SK-N-DZ (cell line): ENCODE measurements at places on chromosomes 1 and 21.

GRCh38 chr1:1175221-1176062 is 1.8 kb downstream of the TTLL10 start:
- DNase-seq: no peak

DNA sequence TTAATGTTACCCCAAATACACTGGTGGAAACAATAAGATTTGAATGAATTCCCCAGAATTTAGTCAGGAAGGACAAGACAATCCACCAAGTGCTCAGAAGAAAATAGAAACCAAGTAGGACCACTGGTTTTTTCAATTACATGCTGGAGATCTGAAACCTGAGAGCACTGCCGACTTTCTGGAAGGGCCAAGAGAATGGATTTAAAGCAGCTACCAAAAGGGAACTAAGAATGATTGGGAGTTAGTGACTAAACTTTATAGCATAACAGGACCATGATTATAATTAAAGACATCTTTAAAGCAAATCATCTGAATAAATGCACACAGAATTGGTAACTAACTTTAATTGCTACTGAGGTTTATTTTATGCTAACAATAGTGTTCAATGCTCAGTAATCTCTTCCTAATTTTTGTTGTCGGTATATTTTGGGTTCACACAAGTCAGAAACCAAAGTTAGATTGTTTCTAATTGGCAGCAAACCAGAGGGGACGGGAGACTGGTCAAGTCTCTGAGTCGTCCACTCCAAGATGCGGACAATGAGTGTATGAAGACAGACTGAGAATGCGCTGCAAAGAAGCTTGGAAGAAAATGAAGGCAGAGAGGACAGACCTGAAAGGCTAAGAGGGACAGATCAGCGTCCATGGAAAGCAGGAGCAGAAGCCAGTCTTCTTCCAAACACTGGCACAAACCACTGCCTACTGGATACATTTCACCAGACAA is 2.3 kb upstream of the RGS13 start:
- no peak for DNase-seq

- no peak for DNase-seq
These were observed 42.7 kb upstream of the SLC19A2 start for GRCh38 chr1:169528215-169529067.

DNA sequence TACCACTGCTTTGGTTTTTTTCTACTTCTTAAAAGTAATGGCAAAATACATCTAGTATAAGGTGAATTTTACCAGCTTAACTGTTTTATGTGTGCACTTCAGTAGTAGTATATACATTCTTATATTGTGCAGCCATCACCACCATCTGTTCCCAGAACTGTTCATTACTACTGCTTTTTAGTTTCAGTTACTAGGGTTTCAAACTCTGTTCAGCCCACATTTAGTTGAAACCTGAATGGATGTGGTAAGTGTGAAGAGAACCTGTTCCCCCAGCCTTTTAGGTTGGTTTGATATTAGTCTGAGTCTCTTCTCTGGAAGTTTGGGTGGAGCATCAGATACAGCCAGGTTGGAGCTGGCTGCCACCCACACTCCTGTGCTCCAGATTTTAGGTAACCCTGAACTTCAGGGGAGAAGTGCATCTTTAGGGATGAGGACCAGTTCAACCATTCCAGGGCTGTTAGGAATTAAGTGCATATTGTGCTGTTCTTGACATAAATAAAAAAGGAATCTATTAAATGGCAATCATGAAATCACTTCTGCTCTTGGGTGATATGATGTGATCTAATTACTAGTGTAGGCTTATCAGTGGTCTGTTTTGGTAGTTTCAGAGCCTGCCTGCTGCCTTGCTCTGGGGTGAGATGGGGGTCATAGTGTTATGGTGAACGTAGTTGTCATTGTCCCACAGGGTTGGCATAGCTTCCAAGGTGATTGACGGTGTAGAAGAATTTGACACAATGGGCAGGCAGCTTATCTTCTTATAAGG is 32.1 kb downstream of the URB2 start:
- no peak for DNase-seq

- no peak for DNase-seq
These were observed 7.4 kb downstream of the RBM11 start for GRCh38 chr21:14223365-14223764.

- no peak for DNase-seq
These were observed 97.3 kb upstream of the BEND5 start for GRCh38 chr1:48873944-48874343.

DNA sequence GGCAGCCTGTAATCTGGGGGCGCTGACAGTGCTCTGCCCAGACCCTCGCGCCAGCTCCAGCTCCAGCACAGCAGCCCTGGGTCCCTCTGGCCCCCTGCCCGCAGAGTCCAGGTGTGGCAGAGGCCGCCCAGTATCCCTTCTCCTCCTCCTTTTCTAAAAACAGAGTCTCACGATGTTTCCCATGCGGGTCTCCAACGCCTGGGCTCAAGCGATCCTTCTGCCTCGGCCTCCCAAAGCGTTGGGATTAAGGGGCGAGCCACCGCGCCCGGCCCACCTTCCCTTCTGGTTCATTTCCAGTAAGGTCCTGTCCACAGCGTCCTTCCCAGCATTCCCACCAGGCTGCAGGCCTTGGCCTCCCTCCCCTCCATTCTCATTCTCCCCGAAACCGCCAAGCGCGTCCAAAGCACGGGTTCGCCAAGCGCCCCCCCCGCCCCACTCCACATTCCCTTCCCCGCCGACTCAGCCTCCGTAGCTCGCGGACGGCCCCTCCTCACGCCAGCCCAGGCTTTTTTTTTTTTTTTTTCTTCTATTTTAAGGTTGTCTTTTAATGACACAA is 2.0 kb upstream of the PCBP3 start:
- no peak for DNase-seq

DNA sequence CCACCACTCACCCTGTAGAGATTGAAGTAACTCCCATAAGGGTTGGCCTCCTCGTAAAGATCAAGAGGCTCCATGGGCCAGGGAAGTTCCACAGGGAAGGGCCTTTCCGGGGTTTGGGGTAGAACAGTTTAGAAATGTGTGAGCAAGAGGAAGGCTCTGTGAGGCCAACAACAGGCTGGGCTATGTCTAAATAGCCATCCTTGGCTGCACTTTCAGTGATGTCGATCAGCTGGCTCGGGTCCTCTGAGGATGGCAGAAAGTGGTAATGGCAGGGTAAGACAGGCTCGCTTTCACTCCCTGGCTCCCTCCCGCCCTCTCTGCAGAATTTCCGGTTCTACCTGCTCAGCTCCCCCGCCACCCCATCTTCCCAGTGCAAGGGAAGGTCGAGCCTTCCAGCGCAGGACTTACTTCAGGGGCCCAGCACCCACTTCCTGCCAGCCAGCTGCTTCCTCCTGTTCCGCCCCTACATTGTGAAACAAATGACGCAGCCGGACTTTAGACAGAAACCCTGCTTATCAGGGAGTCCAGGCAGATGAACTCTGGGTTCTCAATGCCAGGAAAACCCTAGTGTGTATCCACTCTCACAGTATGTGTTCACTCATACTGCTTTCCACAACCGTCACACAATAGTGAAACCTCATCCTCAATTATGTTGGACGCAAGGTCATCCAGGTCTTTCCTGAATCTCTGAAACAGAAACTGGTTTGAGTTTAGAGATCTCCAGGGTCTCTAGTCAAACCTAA is 7.3 kb downstream of the F11R start:
- no peak for DNase-seq

- DNase-seq: no peak
These were observed 65.0 kb upstream of the PRDX6 start for GRCh38 chr1:173411835-173412742.

- DNase-seq: no peak
These were observed 125.8 kb downstream of the CTH start for GRCh38 chr1:70536708-70537366.

- DNase-seq: no peak
These were observed 14.1 kb downstream of the DPYD start for GRCh38 chr1:97906567-97907241.

GRCh38 chr1:182984138-182984537 is 31.2 kb upstream of the SHCBP1L start:
- no peak for DNase-seq

GRCh38 chr21:43191521-43191920 is 22.7 kb downstream of the CRYAA start:
- no peak for DNase-seq

DNA sequence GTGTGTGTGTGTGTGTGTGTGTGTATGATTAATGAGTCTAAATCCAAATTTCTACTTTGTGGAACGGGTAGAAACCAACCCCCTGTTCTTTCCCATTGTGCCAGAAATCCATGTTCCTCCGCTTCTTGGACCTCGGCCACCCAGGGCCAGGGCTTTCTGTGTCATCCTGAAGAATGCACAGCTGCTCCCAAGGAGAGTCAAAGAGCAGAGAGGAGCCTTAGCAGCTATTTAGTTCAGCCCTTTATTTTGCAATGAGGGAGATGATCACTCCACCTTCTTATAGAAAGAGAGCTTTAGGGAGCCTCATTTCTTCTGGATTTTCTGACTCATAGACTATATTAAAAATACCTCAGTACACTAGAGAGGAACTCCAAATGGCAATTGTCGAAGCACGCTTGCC is 489.3 kb upstream of the VAMP3 start:
- DNase-seq: no peak

GRCh38 chr1:186559601-186560116 is 98.7 kb upstream of the PDC start:
- no peak for DNase-seq

- no peak for DNase-seq
These were observed 476 bp downstream of the AXDND1 start for GRCh38 chr1:179366093-179366800.

GRCh38 chr1:225480825-225481434 is 53.1 kb upstream of the LBR start:
- peak; percentile 54 for DNase-seq

GRCh38 chr1:177817937-177818875 is 151.7 kb downstream of the SEC16B start:
- DNase-seq: no peak

DNA sequence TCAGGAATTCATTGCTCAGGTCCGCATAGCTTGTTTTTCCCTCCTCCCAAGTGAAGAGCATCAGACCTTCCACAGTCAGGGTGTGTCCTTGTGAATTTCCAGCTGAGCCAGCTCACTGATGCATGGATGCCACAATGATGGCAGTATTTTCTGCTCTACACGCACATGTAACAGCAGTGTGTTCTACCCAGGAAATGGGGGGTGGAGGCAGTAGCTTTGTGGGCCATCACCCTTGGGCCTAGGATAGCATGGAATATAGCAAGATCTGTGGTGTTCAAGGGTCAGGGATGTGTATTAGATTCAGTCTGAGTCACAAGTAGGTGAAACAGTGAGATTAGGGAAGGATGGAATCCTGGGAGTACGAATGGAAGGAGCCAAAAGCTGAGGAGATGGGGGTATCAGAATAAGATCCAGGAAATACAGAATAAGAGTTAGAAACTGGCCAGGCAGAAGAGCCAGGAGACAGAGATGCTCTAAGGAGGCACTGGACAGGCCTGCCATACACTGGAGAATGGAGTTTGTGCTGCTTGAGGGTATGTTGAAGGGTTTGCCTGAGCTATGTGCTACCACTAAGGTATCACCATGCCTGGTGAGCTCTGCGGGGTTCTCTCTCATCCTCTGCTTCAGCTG is 90.6 kb upstream of the CNIH3 start:
- no peak for DNase-seq

DNA sequence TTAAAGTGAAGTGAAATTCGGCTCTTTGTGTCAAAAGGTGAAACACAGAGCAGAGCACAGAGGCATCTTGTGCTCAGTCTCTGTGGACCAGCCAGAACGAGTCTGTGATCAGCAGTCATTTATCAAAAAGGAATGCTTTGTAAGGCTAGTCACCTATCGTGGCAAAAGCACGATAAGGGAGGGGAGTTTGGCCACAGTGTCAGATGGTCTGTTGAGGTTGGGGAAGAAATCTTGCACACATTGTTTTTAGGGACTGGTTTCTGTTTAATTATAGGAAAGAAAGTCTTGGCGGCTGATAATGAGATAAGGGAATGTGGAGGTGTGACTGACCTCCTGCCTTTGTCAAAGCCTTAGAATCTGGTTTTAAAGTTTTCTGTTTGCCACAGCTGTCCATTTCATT is 58.2 kb upstream of the KIAA1614 start:
- no peak for DNase-seq

DNA sequence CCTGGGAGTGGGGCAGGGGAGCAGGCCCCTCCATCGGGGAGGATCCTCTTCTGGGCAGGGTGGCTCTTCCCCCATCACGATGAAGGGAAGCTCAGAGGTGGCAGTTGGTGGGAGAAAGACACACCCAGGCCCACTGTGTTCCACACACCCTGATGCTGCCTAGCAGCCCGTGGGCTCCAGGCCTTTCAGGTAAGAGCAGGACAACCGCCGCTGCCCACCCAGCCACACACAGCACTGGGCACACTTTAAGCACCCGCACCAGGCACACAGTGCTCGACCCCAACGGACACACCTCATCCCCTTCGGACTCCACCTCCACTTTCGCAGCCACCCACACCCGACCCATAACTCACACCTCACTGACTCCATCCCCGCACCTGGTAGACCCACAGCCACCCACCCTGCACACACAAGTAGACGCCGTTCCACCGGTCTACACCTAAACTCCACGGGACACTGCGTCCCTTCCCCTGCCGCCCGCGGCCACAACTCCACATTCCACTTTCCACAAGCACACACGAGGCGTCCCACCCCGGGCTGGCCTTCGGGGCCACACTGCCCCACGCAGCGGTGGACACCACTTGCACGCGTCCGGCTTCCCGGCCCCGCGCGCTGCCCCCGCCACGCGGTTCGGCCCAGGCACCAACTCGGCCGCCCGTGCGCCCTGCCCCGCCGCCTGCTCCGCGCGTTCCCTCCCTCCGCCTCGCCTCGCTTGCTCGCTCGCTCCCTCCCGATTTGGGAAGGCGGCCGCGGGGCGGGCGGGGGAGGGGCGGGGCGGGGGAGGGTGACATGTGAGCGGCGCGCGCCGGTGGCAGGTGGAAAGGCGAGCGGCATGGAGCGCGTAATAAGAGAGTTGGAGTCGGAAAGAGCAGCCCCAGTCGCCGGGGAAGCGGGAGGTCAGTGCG is at the start of gene KCNQ4:
TSS of gene KCNQ4 (plus strand) at position 787 of the 905 bp plus-strand sequence. CDS start 307 bp downstream, outside the sequence.
- DNase-seq: no peak

DNA sequence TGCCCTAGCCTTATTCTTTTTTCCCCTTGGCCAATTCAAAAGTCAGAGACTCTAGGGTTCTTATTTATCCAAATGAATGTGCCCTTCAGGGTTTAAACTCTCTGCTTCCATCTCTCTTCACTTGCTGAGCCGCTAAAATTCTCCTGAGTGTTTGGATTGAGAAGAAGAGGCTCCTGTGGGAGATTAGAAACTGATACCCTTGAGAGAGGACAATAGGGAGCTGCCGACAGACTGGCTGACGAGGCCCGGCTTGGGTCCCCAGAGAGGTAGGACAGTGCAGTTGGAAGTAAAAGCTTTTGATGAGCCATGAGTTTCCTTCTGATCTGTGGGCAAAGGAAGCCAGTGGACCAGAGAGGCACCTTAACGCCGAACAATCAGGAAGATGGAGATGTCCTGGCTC is 41.3 kb upstream of the UBE2U start:
- DNase-seq: no peak
